NCI-H748 treated with DMSO at 0.1 percent for 48 hours (cell line): ENCODE measurements at places on chromosomes 13 and 19.

GRCh38 chr13:98390086-98390715, 186.7 kb downstream of the STK24 start:
- DNase-seq = no peak

GRCh38 chr13:49183672-49184325, 36.3 kb upstream of the MLNR start:
- DNase-seq = no peak

GRCh38 chr13:63307228-63307627, 1891.6 kb upstream of the PCDH20 start:
- DNase-seq = no peak

DNA sequence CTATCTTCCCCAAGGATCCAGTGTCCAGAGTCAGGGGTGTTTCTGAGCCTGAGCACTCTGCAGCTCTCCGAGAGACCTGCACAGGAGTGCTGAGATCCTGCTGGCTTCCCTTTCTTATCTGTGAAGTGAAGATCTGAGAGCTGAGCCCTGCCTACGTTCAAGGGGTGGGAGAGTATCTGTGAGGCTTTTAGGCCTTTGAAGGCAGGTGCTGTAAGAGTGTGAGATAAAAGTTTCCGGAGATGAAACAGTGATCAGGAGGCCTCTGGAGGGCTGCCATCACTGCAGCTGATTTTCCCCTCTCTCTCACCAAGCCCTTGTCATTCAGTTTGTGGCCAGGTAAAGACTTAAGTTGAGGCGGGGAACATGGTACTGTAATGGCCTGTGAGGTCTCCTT, 83.1 kb downstream of the AKAP11 start:
- no peak for DNase-seq

DNA sequence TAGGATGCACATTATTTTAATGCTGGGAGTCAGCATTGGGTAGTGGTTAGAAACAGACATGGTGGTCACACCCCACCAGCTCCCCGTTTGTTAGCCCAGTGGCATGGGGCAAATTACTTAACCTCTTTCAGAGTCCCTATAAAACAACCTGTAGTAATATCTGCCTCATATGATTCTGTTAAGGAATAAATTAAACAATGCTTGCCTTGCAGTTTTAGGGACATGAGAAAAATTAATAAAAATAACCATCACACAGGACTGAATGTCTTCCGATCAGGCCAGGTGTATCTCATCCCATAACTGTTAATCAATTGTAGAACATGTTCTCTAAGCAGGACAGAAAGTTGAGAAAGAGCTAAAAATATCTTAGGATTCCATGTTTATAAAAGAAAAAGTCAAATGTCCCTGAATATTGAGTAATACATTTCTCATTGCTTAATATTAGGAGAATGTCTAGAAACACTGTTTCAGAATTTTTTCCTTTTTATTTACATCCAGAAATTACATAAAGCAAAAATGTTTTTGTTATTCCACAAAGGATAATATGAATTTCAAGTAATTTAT, 196.5 kb downstream of the GPC6 start:
- no peak for DNase-seq

- DNase-seq = no peak
Observed at GRCh38 chr13:47112205-47112902, 215.5 kb upstream of the HTR2A start.

- DNase-seq = no peak
Observed at GRCh38 chr19:2058570-2059421, 7.8 kb upstream of the MKNK2 start.

DNA sequence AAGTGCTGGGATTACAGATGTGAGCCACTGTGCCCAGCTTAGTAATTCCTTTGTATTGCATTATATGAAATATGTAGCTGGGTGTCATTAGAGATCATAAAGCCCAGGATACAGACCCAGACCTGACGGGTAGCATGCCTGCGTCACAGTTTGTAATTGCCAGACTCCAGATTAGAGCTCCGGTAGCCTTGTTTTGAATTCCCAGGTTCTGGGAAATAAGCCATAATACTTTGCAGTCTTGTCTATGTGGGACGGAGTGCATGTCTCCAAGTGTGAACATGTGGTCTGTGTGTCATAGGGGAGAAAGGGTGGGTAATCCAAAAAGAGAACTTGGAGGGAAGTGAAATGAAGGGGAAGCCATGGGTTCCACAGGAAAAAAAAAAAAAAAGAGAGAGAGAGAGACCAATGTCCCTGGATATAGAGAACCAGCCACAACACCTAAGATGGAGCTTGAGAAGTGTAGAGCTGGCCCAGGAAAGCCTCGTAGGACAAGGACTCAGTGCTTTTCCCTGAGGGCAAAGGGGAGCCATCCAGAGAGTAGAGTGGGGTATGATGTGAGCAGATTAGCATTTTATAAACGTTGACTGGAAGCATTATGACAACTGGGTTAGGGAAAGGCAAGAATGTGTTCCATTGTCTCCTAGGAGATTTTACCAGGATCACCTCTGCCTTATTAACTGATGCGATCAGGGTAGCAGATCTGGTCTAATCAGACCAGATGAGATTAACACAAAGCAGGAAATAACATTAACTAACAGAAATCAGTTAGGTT, 2.6 kb downstream of the ZSCAN4 start:
- DNase-seq = no peak

GRCh38 chr13:101916775-101917474, 464.4 kb downstream of the ITGBL1 start:
- no peak for DNase-seq

- DNase-seq = no peak
Observed at GRCh38 chr19:1942934-1943555, 2.1 kb downstream of the CSNK1G2 start.

DNA sequence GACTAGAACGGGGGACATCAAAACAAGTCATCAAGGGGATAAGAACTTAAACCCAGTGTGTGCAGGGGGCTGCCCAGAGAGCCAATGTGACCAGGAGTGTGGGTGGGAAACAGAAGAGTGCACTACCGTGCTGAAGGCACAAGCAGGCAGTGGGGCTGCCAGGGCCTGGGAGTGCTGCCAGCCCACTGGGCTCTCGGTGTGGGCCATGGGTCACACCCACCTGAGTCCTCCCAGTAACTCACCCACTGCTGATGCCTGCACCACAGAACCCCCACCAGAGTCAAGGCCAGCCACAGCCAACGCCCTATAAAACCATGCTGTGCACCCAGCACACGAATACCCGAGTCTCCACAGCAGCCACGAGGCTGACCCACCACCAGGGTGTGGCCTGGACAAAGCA, 8.5 kb downstream of the MED26 start:
- DNase-seq = no peak

GRCh38 chr13:26015271-26016125, 36.3 kb downstream of the SHISA2 start:
- no peak for DNase-seq

GRCh38 chr19:42606660-42607351, 12.1 kb upstream of the CEACAM8 start:
- DNase-seq = peak; percentile 75

DNA sequence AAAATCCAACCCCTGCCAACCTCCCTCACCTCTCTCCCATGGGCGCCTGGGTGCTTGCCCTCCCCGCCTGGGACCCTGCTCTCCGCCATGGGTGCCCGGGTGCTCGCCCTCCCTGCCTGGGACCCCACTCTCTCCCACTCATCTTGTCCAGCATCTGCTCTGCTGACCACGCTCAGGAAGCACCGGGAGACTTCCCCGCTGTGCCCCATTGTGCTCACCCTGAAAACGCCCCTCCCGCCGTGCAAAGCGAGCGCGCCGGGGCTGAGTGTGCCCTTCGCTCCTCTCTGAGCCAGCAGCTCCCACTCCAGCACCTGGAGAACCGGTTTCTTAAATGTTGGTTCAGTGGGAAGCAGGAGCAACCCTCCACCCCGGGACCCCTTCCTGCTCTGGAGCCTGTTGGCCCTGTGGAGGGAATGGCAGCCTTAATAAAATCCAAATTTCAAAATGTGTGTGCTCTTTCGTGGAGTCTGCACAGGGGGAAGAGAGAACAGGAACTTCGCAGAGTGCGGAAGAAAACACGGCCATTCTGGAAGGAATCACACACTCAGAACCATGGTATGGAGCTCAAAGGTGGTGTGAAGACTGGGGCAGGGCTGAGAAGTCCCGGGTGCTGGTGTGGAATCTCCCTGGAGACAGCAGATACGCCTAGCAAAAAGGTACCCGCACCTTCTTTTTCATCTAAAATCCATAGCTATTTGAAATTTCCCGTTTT, 23.1 kb upstream of the CDC16 start:
- no peak for DNase-seq

DNA sequence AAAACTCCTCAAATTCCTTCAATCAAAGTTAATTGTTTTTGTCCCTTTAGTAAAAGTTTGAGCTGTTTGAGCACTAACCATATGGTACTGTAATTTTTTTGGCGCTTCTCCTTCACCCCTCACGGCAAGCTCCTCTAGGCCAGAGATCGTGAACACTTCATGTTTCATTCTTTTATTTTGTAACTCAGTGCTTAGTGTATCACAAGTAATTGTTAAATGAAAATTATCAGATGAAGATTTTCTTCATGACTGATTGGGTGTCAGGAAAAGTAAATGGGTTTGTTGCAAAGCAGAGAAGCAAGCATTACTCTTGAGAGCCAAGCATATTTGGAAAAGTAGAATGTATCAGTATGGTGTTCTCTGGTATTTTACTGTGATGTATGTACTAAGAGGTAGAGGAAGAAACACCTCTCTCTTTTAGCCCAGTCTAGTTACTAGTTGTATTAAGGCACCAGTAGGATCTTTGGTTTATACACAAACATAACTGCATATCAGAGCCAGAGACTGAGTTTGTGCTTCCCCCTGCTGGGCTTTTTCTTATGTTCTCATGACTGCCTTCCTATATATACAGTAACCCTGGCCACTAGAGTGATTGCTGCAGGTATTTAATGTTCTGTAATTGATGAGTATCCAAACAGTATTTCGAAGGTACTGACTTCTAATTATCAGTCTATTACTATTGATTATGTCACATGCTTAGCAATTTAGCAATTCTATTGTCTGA, 202.3 kb upstream of the KLHL1 start:
- DNase-seq = peak; percentile 90

DNA sequence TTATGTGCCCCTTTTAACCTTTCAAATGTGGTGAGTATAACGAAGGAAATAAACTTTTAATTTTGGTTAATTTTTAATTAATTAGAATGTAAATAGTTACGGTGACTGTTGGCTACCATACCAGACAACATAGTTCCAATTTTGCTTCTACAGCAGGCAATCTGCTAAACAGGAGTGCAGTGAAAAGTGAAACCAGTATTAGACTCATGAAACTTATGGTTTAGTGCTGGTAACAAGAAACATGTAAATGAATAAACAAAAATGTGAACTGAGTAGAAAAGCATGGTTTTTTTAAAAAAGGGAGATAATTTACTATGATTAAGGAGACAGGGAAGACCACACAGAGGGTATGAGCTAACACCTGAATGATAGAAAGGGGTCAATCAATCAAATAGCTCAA, 478.4 kb downstream of the PCDH9 start:
- DNase-seq = no peak

GRCh38 chr19:45768655-45768983, 433 bp downstream of the SIX5 start:
- DNase-seq = no peak

DNA sequence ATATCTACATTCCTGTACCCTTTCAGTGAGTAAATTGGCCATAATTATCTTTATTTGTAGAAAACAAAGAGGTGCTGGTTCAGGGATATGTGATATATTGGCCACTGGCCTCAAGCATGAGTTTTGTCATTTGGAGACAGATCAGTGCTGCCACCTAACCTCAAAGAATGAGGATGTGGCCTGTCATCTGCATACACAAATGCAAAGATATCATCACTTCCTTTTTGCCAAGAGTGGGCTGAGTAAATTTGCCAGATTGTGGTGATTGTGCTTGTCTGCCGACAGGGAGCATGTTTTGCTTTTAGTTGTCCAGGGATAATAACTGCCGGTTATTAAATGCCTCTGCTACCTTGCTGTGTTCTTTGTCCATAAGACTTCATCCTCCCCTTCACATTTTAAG, 44.2 kb downstream of the WASF3 start:
- DNase-seq = no peak

GRCh38 chr19:56193981-56194640, 3.5 kb downstream of the ZSCAN5B start:
- no peak for DNase-seq

DNA sequence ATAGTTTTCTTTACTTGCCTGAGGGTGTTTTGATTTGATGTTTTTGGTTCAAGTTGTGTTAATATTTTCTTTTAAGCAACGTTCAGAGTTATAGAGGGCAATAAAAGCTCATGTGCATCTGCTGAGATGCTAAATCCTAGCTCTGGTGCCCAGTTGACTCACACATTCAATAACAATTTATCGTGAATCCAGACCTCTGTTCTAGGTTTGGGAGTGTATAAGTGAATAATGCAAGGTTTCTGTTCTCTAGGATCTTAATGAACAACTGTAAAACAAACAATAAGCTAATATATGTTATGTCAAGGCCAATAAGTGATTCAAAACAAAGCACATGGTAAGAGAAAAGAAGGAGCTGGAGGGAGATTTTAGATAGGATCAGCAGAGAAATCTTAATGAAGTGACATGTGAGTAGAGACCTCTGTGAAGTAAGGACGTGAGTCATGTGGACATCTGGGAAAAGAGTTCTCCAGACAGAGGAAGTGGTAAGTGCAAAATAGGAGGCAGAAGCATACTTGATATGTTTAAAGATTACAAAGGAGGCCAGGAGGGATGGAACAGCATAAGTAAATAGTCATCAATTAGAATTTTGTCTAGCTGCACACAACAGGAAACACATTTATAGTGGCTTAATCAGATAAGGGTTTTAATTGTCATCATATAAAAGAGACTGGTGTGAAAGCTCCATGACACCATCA, 278.5 kb upstream of the HTR2A start:
- no peak for DNase-seq

GRCh38 chr19:11563532-11563931, 4.5 kb upstream of the ELOF1 start:
- DNase-seq = no peak

DNA sequence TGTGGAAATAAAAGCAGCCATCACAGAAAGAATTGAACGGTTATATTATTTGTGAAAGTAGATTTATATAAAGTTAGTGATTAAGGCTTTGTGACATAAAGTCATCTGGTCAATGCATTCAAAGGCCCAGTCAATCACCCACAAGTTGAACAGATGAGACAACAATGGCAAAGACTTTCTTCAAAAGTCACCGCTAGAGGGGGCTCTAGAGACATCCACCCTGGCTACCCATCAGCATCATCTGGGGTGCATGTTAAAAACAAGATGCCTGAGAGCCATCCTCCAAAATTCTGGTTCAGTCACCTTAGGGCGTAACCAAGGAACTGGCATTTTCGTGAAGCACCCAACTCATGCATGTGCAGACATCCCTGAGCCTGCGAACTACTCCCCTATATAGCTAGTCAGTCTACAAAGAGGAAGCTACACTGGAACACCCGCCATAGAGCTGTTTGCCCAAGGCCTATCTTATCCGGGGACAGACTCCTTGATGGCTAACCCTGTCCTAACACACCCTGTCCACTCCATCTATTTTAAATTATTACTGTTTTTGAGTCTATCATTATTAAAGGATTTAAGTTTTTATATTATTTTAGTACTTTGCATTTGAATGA, 970.5 kb downstream of the UQCRFS1 start:
- DNase-seq = peak; percentile 8
